ENCODE measurements at places on chromosomes 16 and 17.

- DNase-seq, result no peak
Observed at GRCh38 chr17:55785181-55785580, 34.3 kb downstream of the PCTP start.

GRCh38 chr17:40266882-40267281, 20.8 kb upstream of the CDC6 start:
- no peak for DNase-seq

GRCh38 chr17:43003542-43004172, 2.9 kb upstream of the IFI35 start:
- DNase-seq, result no peak

- DNase-seq, result no peak
Observed at GRCh38 chr17:33073416-33073815, 81.8 kb downstream of the SPACA3 start.

GRCh38 chr17:74116087-74116717, 87.3 kb upstream of the RPL38 start:
- DNase-seq, result no peak

GRCh38 chr17:10247810-10248209, 49.4 kb upstream of the GAS7 start:
- no peak for DNase-seq

DNA sequence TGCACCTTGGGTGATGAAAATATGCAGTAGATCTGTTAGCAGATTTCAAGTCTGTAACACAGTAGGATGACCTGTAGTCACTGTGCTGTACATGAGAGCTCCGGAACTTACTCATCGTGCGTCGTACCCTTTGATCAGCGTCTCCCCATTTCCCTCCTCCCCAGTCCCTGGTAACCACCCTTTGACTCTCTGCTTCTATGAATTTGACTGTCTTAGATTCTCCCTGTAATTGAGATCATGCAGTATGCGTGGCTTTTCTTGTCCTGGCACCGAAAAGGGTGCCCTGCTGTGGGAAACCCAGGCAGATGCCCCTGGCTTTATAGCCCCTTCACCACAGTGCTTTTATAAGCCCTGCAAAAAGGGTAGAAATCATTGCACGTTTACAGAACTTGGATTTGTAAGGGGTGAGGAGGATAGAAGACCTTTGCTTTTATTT, 20.5 kb downstream of the CLEC16A start:
- no peak for DNase-seq

DNA sequence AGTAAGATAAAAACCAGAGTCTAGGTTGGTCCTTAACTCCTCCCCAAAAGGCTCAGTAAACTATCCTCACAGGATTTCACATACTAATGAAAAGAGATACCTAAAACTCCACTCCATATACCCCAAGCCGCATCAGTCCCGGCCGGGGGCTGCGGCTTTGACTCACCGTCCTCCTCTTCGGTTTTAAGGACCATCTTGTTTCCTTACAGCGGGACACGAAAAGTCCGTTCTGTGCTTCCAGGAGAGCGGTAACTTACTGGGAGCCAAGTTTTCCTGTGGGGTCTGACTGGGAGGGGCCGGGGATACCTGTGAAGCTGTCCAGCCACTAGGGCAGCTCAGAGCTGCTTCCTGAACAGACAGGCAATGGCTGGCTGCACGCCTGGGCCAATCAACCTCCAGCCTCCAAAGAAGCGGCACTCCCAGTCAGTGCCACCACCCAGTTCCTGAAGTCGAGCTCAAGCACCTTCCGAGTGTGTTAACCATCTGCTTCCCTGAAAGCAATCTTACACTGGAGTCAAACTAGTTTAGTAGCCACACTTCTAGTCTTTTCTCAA, 45.5 kb downstream of the CYTH1 start:
- no peak for DNase-seq

GRCh38 chr16:51035110-51035498, 116.0 kb downstream of the SALL1 start:
- no peak for DNase-seq

DNA sequence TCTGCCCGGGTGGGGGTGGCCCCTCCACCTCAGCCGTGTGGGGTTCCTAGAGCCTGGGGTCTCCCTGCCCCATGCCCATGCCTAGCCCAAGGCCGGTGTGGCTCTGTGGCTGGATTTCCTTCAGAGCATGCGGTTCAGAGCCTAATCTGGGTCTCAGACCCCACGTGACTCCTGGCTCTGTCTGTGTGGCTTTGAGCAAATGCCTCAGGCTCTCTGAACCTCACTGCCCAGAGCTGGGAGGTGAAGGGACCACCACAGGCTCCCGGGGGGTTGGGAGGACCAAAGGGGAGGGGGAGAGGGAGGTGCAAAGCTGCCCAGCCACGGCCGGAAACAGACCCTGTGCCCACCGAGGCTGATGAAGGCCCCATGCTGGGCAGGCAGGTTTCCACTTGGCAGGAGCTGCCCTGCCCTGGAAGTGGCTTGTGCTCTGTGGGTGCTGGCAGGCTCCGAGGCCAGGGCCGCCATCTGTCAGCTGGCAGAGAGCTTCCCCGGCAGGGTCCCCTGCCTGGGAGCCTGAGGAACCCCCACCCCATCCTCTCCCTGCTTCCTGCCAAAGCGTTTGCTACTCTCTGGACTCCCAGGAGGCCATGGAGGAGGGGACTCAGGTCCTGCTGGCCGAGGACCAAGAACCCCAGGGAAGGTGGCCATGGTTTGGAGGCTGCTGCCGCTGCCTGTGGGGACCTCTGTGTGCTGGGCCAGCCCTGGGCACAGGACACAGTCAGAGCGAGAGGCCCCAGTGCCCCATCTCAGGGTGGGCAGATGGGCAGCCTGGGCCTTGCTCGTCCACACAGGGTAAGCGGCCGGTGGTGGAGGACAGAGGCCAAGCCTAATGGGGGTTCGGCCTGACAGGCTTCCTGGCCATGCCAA, 4.0 kb downstream of the CDH15 start:
- DNase-seq, result no peak

All from liver (tissue), 10 donors.